Activated CD8-positive, alpha-beta memory T cell treated with anti-CD3 and anti-CD28 coated beads for 1 hour (primary cell): ENCODE measurements at places on chromosomes 4 and X.

GRCh38 chr4:54695337-54695736 is 37.6 kb downstream of the KIT start:
- DNase-seq: no peak

GRCh38 chr4:65943076-65943475 is 272.8 kb upstream of the EPHA5 start:
- DNase-seq: no peak

DNA sequence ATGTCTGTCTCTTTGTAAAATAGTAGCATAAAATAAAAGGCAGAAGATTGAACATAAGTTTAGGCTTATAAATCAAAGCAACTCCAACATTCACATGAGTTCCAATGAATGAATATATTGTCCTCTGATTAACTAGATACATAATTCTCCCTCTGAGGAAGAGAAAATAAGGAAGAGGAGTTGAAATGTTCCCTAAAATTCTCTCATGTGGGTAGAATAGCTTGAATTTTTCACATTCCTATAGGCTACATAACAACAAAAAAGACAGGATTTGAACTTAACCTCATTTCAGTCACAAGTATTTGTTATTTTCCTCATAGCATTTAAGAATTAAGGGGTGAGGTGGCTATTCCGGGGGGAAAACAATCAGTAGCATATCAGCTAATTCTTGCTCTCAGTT is 462.4 kb upstream of the NDST4 start:
- DNase-seq: no peak

DNA sequence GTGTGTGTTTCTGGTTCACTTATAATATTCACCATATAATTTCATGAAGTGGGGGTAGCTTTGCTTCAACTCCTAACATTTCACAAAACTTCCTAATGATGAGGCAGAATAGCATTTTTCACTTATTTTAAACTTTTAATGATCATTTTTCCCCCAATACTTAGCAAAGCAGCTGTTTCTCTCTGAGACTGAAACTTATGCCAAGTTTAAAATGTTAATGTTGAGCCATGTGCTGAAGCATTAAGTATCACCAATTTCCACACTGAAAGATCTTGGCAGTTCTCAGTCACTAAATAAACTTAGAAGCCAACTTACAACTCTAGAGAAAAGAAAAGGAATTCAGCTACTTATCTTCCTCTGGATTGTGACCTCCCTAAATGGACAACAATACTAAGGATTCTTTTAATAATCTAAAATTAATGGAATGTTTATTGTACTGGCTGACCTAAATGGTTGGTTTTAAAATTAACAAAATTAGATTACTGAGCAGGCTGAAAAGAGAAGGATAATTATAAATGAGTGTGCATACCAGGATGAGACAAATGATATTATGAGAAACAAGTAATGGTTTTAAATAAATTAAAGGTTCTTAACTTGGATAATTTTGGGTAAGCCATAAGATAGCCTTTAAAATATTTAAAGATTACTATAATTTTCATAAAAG is 1429.4 kb upstream of the ADGRL3 start:
- DNase-seq: no peak

- no peak for DNase-seq
Observed at GRCh38 chr4:56666279-56666678, 14.8 kb downstream of the HOPX start.

DNA sequence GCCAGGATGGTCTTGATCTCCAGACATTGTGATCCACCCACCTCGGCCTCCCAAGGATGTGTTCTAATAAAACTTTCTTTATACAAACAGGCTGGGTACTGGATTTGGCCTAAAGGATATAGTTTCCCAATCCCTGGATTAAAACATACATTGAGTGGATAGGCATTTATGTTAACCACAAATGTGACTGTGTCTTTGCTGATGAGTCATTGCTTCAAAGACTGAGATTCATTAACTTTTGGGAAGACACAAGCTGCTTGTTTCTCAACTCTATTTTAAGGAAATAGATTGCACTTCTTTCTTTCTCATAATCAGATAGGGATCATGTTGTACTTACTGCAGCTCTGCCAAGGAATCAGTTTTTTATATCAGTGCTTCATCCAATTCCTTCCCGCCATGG is 131.3 kb upstream of the AGA start:
- DNase-seq: no peak

DNA sequence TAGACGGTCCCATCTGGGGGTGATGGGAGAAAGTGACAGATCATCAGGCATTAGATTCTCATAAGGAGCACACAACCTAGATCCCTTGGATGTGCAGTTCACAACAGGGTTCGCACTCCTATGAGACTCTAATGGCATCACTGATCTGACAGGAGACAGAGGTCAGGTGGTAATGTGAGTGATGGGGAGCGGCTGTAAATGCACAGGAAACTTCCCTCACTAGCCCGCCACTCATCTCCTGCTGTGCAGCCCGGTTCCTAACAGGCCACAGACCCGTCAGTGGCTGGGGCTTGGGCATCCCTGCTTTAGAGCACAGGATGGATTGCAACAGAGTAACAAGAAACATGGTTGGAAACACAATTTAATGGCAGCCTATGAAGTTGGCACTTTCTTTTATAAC is 172.6 kb upstream of the VCX3A start:
- DNase-seq: no peak

- DNase-seq: no peak
Observed at GRCh38 chr4:76388160-76388908, 32.6 kb downstream of the CCDC158 start.

DNA sequence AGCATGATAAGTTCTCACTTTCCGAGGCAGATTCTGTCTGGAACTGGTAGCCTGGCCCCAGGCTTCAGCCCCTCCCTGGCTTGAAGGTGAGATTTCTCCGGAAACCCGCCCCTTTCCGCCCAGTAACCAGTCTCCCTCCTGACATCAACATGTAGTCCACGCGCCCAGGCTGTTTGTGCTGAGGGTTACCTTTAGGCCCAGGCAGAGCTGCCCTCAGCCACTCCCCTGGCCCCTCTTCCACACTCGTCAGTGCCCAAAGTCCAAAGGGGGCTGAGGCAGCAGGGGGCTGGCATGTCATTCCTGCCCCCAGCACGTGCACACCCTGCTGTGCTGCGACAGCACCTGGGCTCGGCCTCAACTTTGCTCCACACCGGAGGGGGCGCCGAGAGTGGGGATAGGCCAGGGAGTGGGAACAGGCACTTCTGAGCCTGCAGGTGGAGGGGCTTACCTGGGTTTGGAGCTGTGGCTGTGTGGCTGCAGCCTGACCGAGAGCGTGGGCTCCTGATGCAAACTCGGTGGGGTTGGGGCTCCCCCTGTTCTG is 69.5 kb upstream of the ANK2 start:
- DNase-seq: no peak

GRCh38 chr4:63296773-63297172 is 1112.5 kb downstream of the TECRL start:
- DNase-seq: no peak

- no peak for DNase-seq
Observed at GRCh38 chr4:142129931-142130330, 493.5 kb downstream of the IL15 start.

DNA sequence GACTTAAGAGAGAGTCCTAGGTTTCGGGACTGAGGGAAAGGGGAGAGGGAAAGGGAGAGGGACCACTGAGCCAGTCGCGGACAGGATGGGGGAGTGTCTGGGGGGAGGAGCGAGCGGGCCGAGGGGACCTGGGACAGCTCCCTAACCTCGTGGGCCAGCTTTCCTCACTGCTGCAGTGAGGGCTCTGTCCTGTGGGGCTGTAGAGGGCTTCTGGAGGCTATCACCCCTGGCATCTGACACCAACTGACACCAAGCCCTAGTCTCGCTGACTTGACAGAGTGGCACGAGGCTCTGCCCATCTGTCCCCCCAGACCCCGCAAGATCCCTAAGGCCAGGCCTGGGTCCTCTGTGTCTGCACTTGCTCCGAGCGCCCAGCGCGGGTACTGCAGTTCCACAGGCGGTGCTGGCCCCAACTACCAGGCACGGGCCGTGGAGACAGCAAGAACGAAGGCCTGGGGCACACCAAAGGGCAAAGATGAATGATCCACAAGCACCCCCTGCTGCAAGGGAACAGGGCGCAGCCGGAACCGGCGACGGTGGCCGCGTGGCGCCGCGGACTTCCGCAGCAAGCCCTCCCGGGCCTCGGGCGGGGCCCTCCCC is 465 bp downstream of the HAUS7 start:
- DNase-seq: no peak
